ENCODE measurements at places on chromosomes 1 and 21. TPM values are rescaled to one million over a fixed set of nuclear protein-coding genes. Genes with fewer than 3 reads are reported as not detected.

DNA sequence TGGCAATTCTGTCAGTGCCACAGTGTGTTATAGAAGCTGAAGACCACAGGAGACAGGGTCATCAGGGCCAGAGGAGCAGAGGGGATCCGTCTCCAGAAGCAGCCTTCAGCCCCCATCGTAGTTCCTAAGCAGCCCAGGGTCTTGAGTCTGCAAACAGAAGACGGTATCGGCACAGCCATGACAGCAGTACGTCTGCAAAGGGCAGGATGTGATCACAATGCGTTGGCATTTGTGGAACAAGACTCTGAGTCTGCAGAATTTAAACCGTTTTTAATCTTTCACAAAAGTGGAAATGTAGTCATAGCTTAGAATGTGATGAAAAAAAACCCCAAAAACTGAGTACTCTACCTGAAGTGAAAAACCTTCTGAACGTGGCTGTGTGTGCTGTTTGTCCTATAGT is 44.0 kb upstream of the SCCPDH start:
- DNase-seq = no peak

- no peak for DNase-seq
Observed at GRCh38 chr1:156987715-156988114, 57.8 kb downstream of the ARHGEF11 start.

GRCh38 chr1:71787699-71788098 is 494.6 kb downstream of the NEGR1 start:
- no peak for DNase-seq

DNA sequence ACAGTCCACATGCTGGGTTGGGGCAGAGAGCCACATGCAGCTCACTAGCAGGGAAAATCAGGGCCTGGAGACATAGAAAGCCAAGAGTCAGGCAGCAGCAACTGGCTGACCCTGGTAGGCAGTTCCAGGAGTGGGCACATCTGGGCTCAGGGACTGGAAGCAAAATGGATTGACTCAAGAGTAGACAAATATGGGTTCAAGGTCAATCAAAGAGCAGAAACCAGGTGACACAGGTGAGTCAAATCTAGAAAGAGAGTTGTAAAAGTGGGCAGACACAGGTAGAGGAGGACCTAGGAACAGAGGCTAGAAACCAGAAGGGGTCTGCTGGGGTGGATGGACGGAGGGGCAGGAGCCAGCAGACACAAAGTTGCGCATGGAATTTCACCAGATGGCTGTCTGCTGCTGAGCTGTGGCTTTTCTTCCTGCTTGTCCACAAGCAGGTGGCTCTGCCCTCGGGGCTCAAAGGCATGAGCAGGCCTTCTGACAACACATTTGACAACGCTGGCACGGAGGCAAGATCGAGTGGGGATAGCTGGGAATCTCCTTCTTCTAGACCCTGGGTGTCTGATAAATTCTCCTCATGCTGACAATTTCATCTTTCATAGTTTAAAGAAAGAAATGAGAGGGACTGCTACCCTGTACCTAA is 40.8 kb upstream of the IGSF3 start:
- no peak for DNase-seq

GRCh38 chr21:46425041-46425440 is 33.6 kb upstream of the DIP2A start:
- no peak for DNase-seq

DNA sequence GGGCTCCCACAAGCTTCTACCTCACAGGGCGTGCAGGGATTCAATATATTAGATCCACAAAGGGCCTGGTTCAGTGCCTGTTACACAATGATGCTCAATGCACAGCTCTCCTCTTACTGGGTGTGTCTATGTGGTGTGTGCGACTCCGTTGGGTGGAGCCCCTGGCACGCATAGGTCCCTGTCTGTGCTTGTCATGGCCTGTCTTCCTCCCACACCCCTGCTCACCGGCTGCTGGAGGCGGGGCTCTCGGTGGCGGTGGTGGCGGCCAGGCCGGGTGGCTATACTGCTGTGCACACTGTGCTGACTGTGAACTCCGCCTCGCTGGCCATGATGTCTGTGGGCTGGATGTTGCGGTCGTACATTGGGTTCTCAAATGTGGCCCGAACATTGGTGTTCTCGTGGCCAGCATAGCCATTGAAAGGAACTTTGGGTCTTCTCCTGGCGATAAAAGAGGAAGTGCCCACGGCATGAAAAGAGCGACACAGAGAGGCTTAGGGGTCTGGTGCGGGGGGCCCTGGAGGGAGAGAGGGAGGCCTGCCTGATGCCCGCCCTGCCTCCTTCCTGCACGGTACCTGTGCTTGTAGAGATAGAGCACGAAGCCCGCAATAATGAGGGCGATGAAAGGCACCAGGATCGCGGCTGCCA is 46.9 kb downstream of the ZSCAN20 start:
- no peak for DNase-seq

- no peak for DNase-seq
Observed at GRCh38 chr21:41684381-41685245, 82.2 kb downstream of the RIPK4 start.

DNA sequence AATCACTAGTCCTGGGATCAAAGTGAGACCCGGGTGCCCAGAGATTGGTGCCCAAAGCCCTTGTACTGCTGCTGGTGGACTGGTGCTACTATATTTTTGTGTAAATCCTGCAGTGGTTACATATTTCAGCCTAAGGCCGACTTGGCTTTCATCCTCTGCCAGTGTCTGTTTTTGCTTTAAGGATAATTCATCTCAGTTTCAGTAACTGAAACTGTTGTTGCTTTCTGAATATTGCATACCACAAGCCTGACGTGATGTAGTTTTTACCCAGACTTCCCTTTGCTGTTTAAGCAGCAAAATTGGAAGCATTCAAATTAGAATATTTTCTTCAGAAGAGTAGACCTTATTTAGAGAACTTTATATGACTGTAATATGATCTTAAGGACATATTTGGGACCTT is 341.8 kb downstream of the RYR2 start:
- no peak for DNase-seq

GRCh38 chr1:53639996-53640700 is 98.8 kb downstream of the GLIS1 start:
- DNase-seq = no peak

The ACTL8 gene
- not detected for polyA plus RNA-seq

The IL20 gene
- polyA plus RNA-seq = not detected
